ENCODE measurements at places on chromosomes 16 and 17.

GRCh38 chr17:81666092-81666341 lies 388 bp downstream of the OXLD1 start:
- no peak for DNase-seq

DNA sequence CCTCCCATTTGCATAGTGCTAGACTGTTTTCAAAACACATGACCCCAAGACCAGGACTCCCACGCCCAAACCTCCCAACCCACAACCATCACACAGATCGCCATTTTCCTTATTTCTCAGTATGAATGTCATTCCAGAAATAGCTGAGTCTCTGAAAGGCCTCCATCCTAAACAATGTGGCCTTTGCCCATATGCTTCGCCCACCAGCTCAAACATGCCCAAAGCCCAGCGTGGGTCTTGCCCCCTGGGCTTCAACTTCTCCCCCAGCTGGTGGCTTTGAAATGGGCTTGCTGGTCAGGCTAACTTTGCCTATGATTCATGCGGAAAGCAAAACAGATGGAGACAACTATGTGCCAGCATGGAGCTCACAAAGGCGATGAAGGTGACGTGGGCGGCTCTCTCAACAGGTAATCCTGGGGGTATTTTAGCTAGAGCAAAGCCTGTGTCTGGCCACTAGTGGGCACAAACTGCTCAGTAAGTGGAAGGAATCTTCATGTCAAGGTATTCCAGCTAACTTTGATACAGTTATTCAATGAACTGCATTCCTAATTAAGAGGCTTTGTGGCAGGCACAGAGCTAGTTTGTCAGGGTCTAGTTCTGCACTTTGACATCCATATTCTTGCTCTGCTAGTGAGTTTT lies 17.1 kb downstream of the PMP22 start:
- peak; percentile 70 for DNase-seq

GRCh38 chr16:89201439-89202377 lies 1.4 kb upstream of the SLC22A31 start:
- peak; percentile 73 for DNase-seq

DNA sequence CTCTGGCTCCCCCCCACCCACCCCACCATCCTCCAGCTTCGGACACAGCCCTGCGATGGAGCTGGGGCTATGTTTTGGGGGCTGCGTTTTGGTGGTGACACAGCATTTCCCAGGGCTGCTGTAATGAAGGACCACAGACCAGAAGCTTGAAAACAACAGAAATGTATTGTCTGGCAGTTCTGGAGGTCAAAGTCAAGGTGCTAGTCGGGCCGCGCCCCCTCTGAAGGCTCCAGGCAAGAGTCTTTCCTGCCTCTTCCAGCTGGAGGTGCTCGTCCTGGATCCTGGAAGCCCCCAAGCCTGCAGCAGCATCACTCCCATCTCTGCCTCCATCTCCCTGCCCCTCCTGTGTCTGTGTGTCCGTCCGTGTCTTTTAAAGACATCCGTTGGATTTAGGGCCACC lies 50.8 kb downstream of the TBC1D16 start:
- DNase-seq: no peak

- no peak for DNase-seq
These were observed 5.6 kb upstream of the ZFHX3 start for GRCh38 chr16:73053364-73054124.

DNA sequence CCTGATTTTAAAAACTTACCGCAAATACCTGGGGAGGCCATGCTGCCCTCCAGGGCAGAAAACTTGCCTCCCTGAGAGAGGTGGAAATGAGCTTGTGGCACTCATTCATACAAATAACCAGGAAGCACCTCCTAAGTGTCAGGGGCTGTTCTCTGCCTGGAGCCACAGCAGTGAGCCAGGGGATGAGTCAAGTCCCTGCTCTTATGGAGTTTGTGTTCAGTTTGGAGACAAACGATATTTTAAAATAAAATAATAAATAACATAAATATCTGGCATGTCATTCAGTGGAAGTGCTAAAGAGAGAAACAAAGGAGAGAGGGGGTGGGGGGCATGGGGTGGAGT lies 313.8 kb downstream of the C16orf95 start:
- no peak for DNase-seq
